ENCODE measurements at places on chromosomes 13 and 19. TPM values are rescaled to one million over a fixed set of nuclear protein-coding genes. Genes with fewer than 3 reads are reported as not detected.

The ZNF681 gene
- 4.5 TPM for total RNA-seq

The KIR2DL3 gene
- total RNA-seq = not detected

The MAST1 gene
- 8.5 TPM for total RNA-seq

The ZNF563 gene
- total RNA-seq = 13.7 TPM

The RPL28 gene
- 624 TPM for total RNA-seq

The KLK14 gene
- total RNA-seq = 0.63 TPM

The GNG8 gene
- total RNA-seq = not detected

The FSD1 gene
- total RNA-seq = 24.1 TPM

The TMEM221 gene
- 2.6 TPM for total RNA-seq

The NOVA2 gene
- 3.0 TPM for total RNA-seq

The OBI1 gene
- 26.8 TPM for total RNA-seq

The CEACAM20 gene
- 0.62 TPM for total RNA-seq

The HSH2D gene
- 0.68 TPM for total RNA-seq

The DAZAP1 gene
- total RNA-seq = 99.6 TPM

The C3 gene
- total RNA-seq = 49.5 TPM

The ZNF844 gene
- 18.0 TPM for total RNA-seq

The PDS5B gene
- total RNA-seq = 52.4 TPM

The ONECUT3 gene
- total RNA-seq = 0.39 TPM

The YJEFN3 gene
- 29.3 TPM for total RNA-seq

The MISP3 gene
- total RNA-seq = 4.2 TPM

The TEX29 gene
- total RNA-seq = 10.4 TPM

The ZNF700 gene
- total RNA-seq = 26.1 TPM

The ZNF614 gene
- total RNA-seq = 13.9 TPM

The NLRP7 gene
- 11.7 TPM for total RNA-seq

The KLK12 gene
- total RNA-seq = not detected

The TEX26 gene
- 21.4 TPM for total RNA-seq

The ZNF225 gene
- total RNA-seq = 7.4 TPM

The WIZ gene
- 109 TPM for total RNA-seq

The CLDN10 gene
- 1.3 TPM for total RNA-seq

The ZNF121 gene
- total RNA-seq = 20.8 TPM

The TNFRSF19 gene
- total RNA-seq = 6.2 TPM

The ZNF266 gene
- total RNA-seq = 43.3 TPM

The C5AR2 gene
- 3.9 TPM for total RNA-seq

The CALR gene
- total RNA-seq = 389 TPM

The PDX1 gene
- 0.12 TPM for total RNA-seq

The RNF113B gene
- 33.6 TPM for total RNA-seq
